ENCODE measurements at places on chromosomes 6 and 20.

DNA sequence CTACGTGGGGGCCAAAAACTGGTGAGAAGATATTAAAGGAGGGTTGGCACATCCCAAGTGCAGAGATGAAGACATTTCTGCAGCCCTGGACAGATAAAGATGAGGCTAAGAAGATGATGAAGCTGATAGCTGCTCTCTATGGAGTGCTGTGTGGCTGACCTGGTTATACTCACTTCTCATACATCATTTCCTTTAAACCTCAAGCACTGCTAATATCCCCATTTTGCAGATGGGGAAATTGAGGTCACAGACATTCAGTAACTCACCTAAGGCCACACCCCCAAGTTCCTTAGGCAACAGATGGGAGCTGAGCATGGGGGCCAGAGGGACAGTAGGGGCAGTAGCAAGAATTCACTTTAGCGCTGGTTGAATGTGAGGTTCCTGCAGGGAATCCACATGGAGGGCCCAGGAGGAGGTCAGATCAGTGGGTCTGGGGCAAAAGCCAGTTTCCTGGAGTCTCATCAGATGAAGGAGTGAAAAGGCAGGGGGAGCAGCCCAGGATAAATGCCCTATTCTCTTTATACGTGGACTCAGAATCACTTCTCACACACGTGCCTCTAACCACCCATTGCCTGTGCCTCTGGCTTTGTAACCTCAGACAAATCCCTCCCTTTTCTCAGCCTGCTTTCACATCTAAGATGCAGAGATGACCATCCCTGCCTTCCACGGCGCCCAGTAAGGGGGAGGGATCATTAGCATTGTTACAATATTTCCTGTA is 125.8 kb downstream of the NFATC2 start:
- DNase-seq: peak; percentile 49

GRCh38 chr6:159044899-159045727 is at the start of gene TAGAP:
Gene TAGAP (minus strand): TSS chr6:159044991. CDS start chr6:159044146, 845 bp downstream.
- no peak for DNase-seq

DNA sequence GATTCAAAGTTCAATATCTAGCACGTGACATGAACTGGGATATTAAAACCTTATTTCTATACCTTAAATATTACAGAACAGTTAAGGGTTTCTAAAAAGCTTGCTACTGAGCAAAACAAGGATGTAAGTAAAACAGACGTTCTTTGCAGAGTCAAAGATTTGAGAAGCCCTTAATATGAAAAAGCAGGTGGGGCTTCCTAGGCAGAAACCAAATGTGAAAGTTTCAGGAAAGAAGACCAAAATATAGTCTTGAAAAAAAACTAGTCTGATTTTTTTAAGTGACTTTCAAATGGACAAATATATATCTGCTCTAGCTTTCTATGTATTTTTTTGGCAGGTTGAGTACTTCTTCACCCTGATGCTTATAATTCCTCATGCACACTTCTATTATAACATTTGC is 63.2 kb downstream of the TNFRSF21 start:
- no peak for DNase-seq

DNA sequence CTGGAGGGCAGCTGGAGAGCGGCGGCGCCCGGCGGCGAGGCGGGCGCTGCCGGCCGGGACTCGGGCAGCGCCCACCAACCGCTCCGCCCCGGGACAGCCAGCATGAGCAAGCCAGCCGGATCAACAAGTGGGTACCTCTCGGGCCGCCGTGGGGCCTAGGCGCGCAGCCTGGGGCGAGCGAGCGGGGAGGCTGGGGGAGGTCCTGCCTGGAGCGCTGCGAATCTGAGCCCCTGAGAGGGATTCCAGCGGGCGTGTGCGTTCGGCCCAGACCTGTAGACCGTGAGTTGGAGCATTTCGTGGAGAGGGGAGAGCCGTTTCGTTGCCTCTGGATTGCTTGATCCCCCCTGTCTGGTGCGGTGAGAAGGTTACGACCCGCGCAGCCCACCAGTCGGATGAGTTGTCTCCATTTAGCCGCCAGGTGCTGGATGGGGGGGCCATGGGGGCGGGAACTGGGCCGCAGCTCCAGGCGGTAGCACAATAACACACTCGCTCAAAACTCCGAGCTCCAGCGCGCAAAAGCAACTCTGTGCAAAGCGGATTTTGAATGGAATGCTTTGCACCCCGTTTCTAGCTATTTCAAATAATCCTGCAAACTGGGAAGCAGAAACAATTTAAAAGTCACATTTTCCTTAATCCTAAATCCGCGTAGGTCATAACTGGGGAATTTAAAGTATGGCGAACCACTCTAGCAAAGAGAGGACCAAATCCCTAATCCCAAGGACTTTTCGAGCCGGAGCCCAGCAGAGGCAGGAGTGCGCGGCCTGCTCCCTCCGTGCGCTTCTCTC is 1.0 kb downstream of the NR2E1 start:
- DNase-seq: no peak

DNA sequence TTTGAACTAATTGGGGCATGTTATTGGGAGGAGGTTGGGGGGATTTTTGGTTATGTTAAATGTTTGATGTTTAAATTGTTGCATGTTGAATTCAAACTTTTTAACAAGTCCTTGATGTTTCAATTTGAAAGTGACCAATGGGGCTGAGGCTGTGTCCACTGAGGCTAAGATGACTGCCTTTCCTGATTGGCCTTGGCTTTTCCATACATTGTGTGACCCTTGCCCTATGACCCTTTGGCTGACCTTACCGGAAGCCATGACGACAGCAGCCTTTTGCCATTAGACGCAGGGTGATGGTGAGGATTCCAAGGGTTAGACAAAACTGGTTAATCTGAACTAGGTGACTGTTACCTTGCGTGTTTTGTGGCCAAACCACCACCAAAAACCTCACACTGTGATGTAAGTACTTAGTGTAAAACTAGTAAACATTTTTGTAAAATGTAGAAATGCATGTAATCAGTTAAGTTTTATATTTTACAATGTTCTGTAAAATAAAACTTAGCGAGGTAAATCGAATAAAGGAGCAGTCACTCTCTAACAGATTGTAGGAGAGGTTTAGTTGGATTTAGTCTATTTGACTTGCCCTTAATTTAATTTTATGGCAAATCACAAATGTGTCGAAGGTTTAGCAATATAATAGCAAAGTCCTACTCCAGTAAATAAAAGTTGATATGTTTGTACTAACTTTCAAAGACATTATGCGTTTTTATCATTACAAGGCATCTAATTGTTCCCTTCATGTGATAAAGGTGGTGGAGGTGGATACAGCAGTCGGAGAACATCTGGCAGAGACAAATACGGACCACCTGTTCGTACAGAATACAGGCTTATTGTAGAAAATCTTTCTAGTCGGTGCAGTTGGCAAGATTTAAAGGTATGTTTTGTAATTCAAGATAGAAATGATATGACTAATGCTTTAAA is 1.6 kb downstream of the SRSF6 start:
- peak; percentile 28 for DNase-seq

- peak; percentile 35 for DNase-seq
Observed at GRCh38 chr20:49187330-49187850, 744 bp downstream of the STAU1 start.

GRCh38 chr6:135008072-135008940 is 46.3 kb downstream of the HBS1L start:
- no peak for DNase-seq

- DNase-seq: peak; percentile 35
Observed at GRCh38 chr20:61951695-61952533, 113.8 kb downstream of the TAF4 start.

DNA sequence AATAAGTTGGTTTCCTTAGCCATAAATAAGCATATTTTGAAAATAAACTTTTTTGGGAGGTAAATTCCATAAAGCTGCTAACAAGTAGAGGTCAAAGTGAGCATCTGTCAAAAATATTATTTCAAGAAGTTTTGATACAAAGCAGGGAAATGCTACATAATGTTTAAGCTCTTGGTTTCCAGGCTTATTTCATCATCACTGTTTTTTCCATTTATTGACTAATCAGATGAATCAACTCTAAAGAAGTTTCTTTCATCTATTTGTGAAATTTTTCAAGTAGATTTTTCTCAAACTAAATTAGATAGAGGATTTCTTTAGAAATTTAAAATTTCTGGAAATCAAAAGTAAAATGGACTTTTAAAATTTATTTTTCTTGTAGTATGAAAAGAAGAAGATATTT is 89.5 kb upstream of the TBX18 start:
- no peak for DNase-seq

DNA sequence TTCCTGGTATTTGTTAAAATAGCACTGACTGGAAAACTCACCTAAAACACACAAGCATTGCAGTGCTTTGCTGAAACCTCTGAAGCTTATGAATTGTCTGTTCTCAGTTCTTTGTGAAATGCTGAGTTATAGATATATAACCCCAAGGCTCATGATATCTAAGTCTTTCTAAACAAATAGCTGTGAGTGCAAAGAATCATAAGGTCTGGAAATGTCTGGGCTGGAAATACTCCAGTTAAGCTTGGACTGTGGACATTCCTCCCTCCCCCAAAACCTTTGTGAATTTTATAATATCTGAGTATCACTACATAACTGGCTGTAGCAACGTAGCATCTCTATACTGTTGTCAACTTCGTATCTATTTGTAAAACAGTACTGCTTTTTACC is 69.1 kb downstream of the CBLN4 start:
- DNase-seq: no peak

GRCh38 chr6:84417260-84417659 is 189.8 kb upstream of the CEP162 start:
- DNase-seq: no peak

DNA sequence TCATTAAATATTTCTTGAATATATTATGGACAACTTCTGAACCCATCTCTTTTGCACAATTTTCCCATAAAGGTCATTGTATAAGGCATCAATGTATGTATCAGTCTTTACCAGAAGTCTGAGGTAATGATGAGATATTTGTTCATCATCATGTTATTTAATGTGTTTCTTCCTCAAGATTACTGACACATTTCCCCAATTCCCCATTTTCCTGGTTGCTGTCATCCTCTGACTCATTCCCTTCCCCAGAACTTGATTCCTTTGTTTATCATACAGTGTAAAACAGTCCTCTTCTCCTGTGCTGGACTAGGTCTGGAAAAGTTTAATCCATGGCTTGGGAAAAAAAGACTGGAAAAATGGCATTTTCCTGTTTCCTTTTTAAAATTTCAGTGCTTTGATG is 107.9 kb upstream of the FLRT3 start:
- DNase-seq: peak; percentile 54

DNA sequence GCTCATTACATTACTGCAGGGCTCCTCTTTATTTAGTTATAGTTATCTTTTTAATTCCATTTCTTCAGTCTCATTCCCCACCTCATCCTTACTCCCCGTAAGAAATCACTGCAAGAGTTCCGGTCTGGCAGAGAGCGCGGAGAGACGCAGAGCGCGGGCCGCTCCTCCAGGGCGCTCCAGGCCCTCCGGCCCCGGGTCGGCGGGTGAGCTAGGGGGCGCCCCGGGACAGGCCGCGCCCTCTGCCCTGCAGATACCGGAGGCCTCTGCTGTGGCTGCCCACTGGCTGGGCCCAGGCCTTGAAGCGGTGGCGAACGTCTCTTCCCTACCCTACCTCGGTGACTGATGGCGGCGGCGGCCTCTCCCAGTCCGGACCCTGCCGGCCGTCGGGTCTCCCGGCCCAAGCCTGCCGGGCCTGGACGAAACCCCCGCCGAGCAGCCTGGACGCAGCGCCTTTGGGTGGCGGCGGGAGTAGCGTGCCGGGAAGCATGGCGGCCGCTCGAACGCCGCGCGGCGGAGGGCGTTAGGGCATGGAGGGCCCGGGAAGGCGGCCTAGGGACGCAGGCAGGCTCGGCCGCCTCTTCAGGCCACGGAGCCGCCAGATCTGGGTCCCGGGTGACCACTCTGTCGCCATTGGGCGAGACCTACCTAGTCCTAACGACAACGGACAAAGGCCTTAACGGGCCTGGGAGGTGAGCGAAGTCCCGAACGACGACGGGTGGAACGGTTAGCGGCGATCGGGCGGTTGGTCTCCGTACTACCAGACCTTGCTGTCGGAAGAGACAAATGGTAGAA is 16.4 kb upstream of the HMGN4 start:
- DNase-seq: peak; percentile 84

GRCh38 chr20:44465001-44465560 is 10.6 kb upstream of the TTPAL start:
- DNase-seq: no peak

DNA sequence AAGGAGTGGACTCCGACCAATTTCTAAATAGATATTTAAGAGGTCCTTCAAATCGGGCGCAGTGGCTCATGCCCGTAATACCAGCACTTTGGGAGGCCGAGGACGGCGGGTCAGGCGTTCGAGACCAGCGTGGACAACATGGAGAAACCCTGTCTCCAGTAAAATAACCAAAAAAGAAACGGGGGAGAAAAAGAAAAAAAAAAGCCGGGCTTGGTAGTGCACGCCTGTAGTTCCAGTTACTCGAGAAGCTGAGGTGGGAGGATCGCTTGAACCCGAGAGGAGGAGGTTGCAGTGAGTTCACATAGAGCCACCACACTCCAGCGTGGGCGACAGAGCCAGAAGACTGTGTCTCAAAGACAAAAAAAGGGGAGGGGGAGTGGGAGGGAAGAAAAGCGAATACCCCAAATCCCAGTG is 53.3 kb upstream of the HFE start:
- no peak for DNase-seq

DNA sequence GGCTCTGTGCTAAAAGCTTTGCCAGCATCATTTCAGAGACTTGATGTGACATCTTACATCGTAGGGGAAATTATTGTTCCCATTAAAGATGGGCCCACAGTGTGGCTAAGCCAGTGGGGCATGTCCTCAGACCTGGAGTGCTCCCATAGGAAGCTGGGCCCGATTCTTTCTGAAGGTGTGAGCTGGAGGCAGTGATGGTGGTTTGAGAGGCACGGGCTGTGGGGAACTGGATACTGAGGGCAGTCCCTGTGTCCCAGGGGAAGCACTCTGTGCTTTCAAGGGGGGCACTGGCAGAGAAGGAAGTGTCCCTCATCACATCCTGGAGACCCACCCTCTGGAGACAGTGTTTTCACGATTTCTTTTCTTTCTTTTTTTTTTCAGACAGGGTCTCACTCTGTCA is 8.6 kb upstream of the FAM110A start:
- DNase-seq: no peak

- no peak for DNase-seq
Observed at GRCh38 chr6:3423439-3424184, 33.2 kb downstream of the SLC22A23 start.

GRCh38 chr6:3698021-3698420 is 53.5 kb downstream of the PXDC1 start:
- no peak for DNase-seq

GRCh38 chr20:12644461-12644860 is 364.3 kb upstream of the SPTLC3 start:
- DNase-seq: no peak

- peak; percentile 84 for DNase-seq
Observed at GRCh38 chr6:36633915-36634314, 39.8 kb downstream of the SRSF3 start.
